ENCODE measurements at places on chromosomes 12 and 14. TPM values are rescaled to one million over a fixed set of nuclear protein-coding genes. Genes with fewer than 3 reads are reported as not detected.

CMTM5 gene
- not detected for total RNA-seq

KRT79 gene
- not detected for total RNA-seq

DNA sequence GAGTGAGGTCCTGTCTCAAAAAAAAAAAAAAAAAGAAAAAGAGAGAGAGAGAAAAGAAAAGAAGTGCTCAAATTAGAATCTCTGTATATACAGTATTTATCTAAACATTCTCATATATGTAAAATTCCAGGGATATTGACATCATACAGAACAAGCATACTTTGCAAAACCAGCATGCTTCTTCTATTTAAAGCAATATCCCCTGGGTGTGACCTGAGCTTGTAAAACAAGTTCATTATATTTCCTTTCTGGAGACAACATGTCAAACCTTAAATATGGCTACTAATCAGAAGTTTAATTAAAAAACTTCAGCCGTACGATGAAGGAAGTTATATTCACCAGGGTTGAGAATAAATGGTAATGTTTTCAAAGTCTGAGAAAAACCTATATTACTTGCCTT lies 175.8 kb upstream of the HMGA2 start:
- no peaks in the 10 kb centered on the region for H3K4me1 ChIP-seq
- peaks cover 16% of the 10 kb centered on the region for H3K27me3 ChIP-seq
- H3K27ac ChIP-seq: no peak overlapping the region
- H3K4me3 ChIP-seq: no peak overlapping the region
- DNase-seq: no peak

DNA sequence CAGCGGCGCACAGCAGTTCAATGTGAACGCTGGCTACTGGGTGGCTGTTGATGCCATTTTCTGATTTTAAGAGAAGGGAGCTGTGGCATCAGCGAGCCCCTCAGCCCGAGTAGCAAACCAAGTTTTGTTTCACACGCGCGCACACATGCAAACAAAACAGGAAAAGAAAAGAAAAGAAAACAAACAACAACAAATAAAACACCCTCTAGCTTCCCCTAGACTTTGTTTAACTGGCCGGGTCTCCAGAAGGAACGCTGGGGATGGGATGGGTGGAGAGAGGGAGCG lies 540 bp downstream of the PAX9 start:
- H3K27me3 ChIP-seq: peaks cover 91% of the 10 kb centered on the region
- peak overlapping the region; percentile 41 for H3K27ac ChIP-seq
- H3K4me1 ChIP-seq: peaks cover 44% of the 10 kb centered on the region
- no peak for DNase-seq
- no peaks in the 10 kb centered on the region for H3K36me3 ChIP-seq

GRCh38 chr14:21868442-21869046 lies 194.9 kb upstream of the OR4E1 start:
- peak overlapping the region; percentile 71 for H3K4me3 ChIP-seq
- H3K27ac ChIP-seq: peak overlapping the region; percentile 83
- H3K36me3 ChIP-seq: no peaks in the 10 kb centered on the region
- no peaks in the 10 kb centered on the region for H3K27me3 ChIP-seq

- H3K27me3 ChIP-seq: no peaks in the 10 kb centered on the region
- no peak for DNase-seq
- peaks cover 29% of the 10 kb centered on the region for H3K4me1 ChIP-seq
- no peak overlapping the region for H3K4me3 ChIP-seq
Observed at GRCh38 chr12:46609273-46609623, 216.5 kb downstream of the SLC38A4 start.

GRCh38 chr12:52805000-52805399 lies 8.9 kb downstream of the KRT4 start:
- H3K4me1 ChIP-seq: no peaks in the 10 kb centered on the region
- DNase-seq: no peak
- no peaks in the 10 kb centered on the region for H3K27me3 ChIP-seq

CLEC6A gene
- not detected for total RNA-seq

GALC gene
- 11.2 TPM for total RNA-seq

- H3K4me1 ChIP-seq: peaks cover 24% of the 10 kb centered on the region
- H3K36me3 ChIP-seq: peaks cover 25% of the 10 kb centered on the region
- H3K4me3 ChIP-seq: no peak overlapping the region
- no peak overlapping the region for H3K27ac ChIP-seq
Observed at GRCh38 chr14:75280831-75281653, 2.4 kb downstream of the FOS start.

REM2 gene
- 0.74 TPM for total RNA-seq

GLIPR1L2 gene
- total RNA-seq: 0.33 TPM

DNA sequence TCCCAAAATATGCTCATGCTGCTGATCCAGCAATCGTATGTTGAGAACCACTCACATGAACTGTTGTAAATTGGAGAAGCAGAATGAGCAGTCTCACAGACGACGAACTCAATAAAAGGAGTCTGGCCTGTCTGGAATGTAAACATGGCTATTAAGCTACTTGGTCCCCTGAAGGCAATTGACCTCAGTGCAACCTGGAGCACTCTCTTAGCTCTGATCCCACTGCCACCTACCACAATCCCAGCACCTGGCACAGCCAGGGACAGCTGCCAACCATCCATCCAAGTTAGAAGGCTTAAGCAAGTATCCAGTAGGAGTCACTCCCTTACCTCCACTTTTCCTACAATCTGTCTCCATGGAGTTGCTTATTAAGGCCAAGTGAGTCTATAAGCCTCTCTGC lies 406.9 kb upstream of the CLEC14A start:
- H3K36me3 ChIP-seq: no peaks in the 10 kb centered on the region
- no peaks in the 10 kb centered on the region for H3K4me1 ChIP-seq
- no peaks in the 10 kb centered on the region for H3K27me3 ChIP-seq

Measured in activated naive CD4-positive, alpha-beta T cell treated with anti-CD3 and anti-CD28 coated beads for 36 hours (primary cell).